ENCODE measurements at places on chromosomes 11 and 22.

DNA sequence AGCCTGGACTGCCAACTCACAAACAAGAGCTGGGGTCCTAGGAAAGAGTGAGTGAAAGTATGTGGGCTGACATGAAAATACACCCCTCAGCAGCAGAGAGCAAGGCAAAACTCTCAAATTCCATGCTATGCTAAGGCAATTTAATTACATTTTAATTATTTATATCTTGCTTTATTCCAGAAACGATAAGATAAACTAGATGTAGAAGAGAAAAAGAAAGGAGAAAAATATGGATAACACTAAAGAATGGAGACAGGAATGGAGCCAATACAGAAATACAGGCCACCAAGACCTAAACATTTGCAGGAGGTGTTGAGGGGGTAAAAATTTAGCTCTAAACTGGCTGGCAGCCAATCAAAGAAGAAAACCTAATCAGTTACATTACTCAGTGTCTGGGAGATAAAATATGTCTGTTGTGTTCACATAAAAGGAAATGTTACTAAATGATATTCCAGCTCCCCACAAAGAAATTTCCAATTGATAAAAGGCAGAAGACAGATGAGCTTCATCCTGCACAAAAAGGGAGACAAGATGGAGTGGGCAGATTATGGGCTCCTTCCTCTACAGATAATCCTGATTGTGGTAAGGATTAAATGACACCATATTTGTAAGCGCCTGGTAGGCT, 223.5 kb upstream of the BLID start:
- DNase-seq, result no peak

DNA sequence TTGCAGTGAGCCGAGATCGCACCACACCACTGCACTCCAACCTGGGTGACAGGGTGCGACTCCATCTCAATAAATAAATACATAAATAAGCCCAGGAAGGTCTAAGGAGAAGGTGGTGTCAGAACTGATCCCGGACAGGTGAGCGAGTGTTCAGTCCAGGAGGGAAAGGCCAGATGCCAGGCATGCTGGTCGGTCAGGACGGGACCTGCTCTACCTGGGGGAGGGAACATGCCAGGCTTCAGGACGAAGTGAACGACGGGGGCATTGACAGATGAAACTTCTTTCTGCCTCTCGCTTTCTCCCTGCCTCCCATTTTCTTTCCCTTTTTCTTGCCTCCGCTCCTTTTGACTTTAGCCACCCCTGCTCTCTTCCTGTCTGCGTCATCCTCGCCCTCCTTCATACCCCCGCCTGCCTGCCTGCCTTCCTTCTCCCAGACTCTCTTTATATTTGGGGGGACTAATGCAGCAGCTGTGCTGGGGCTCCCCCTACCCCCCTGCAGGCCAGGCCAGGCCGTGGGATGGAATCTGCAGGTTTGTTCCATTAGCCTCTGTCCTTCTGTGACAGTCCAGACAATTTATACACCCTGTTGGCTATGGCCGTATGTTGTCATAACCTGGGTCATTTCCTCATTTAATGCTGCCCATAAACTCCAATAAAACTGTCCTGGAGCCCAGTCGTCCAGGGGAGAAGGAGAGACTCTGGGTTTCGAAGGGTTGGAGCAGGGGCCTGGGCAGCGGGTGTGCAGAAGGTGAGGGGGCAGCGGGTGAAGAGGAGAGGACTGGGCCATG, 209.2 kb upstream of the TBCEL start:
- no peak for DNase-seq

DNA sequence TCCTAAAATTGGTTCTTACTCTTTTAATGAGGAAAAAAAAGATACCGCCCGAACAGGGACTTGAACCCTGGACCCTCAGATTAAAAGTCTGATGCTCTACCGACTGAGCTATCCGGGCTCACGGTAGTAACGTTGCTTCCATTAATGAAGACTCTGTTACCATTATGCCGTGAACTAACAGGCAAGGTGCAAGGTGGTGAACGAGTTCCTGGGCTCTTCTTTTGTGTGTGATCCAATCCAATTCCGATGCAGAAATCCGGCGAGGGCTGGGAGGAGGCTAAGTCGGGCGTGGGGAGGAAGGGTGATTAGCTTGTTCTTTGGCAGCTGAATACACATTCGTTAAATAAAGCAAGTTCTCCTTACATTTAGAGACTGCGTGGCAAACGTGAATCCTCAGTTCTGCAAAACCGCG, 49.0 kb downstream of the OR4D9 start:
- DNase-seq, result peak; percentile 77

- DNase-seq, result peak; percentile 21
Measured at GRCh38 chr22:43985532-43985931, 30.3 kb downstream of the SAMM50 start.

DNA sequence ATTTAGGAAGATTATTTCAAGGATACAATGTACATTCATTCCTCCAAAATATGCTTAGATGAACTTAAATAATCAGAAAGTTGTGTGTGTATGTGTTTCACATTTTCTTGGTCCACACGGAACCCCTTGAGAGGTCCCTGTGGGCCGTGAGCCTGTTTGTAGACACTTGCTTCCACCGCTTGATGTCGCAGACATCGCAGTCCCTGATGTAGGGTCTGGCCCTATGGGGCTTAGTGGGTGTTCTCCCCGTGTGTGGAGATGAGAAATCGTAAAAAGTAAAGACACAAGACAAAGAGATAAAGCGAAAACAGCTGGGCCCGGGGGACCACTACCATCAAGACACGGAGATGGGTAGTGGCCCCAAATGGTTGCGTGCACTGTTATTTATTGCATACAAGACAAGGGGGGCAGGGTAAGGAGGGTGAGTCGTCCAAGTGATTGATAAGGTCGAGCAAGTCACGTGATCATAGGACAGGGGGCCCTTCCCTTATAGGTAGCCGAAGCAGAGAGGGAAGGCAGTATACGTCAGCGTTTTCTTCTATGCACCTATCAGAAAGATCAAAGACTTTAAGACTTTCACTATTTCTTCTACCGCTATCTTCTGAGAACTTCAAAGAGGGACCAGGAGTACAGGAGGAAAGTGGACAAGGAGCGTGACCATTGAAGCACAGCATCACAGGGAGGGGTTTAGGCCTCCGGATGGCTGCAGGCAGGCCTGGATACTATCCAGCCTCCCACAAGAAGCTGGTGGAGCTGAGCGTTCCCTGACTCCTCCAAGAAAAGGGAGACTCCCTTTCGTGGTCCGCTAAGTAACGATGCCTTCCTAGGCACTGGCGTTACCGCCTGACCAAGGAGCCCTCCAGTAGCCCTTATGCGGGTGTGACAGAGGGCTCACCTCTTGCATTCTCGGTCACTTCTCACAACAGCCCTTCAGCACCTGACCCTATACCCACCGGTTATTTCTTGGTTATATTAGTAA, 1.2 kb upstream of the APOBEC3C start:
- DNase-seq, result peak; percentile 8

DNA sequence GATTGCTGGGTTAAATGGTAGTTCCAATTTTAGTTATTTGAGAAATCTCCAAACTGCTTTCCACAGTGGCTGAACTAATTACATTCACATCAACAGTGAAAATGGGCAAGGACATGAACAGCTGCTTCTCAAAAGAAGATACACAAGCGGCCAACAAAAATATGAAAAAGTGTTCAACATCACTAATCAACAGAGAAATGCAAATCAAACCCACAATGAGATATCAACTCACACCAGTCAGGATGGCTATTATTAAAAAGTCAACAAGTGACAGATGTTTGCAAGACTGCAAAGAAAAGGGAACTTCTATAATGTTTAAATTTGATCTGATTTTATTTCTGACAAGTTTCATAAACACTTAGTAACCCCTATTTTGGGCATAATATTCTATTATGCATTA, 537.5 kb downstream of the DLG2 start:
- DNase-seq, result no peak

DNA sequence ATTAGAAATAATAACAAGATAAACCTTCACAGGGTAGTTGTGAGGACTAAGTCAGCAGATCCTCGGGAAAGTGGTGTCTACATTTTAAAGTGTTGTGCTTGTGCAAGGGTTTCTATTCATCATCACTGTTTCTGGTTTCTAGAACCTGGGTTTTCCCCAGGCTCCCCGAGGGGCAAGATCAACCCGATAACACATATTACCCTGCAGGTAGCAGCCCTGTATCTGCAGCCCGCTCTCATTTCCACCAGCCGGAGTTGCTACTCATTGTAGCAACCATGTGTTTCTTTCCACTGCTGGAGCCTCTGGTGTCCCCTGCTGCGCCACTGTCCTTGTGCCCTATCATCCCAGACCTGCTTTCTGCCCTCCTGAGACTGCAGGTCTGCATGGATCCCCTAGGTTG, 67.0 kb downstream of the MIAT start:
- DNase-seq, result no peak

GRCh38 chr11:95363708-95364107, 132.7 kb upstream of the SESN3 start:
- no peak for DNase-seq

GRCh38 chr11:27040302-27041115, at the start of gene BBOX1:
Gene BBOX1 (plus strand): TSS chr11:27040815. CDS start chr11:27055431, 14,616 bp downstream.
- no peak for DNase-seq

- no peak for DNase-seq
Measured at GRCh38 chr11:126704096-126704495, 296.5 kb downstream of the KIRREL3 start.

GRCh38 chr11:44101098-44101497, 5.6 kb downstream of the EXT2 start:
- DNase-seq, result no peak

DNA sequence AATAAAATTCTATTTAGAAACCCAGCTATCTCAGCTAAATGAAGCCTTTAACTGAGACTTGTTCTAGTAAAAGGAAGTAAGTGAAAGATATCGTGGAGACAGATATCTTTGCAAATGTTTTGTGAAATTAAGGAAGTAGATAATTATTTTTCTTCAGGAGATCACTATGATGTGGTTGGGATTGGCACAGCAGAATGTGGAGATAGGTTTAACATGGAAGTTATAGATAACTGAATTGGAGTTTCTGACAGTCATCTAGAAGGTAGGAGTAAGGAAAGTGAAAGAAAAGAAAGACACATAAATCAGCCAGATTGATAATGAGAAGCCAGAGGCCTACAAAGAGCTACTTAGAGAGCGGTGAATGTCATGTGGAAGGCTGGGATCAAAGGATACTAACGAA, 4.7 kb upstream of the CASP5 start:
- no peak for DNase-seq

DNA sequence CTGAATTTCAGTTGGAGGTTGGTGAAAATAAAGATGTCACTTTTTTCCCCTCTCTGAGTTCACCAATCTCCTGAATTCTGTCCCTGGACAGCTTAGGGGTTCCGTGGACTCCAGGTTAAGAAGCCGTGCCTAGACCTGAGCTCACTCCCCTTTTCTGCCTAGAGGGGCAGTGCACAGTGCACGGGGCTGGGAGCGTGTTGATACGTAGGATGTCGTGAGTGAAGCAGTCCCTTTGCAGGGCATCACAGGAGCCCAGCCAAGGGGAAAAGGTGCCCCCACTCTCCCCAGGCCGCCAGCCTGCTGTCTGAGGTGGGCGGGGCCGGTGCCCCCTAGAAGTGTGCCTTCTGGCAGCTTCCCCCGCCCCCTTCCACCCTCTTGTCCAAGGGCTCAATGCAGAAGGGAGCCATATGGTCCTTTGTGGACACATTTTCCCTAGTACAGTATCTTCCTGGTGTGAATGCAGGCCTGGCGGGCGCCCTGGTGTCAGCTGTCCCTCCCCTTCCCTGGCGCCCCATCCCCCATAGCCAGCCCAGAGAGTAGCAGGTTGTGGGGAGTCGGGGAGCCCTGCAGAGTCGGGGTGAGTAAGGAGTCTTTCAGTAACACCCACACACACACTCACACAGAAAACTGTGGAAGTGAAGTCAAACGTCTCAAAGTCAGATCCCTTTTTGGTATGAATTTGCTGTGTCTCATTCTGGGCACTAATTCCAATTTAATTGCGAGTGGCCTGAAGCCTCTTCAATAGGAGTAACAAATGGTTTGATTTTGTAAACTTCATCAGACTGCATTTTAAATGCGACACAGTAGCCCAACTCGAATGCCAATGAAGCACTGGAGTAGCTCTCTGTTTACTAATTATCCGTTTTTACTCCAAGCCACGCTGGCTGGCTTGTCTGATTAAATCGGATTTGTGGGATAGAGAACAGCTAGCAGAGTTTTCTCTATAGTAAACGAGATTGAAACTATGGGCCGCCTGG, 67.5 kb upstream of the NNMT start:
- no peak for DNase-seq

DNA sequence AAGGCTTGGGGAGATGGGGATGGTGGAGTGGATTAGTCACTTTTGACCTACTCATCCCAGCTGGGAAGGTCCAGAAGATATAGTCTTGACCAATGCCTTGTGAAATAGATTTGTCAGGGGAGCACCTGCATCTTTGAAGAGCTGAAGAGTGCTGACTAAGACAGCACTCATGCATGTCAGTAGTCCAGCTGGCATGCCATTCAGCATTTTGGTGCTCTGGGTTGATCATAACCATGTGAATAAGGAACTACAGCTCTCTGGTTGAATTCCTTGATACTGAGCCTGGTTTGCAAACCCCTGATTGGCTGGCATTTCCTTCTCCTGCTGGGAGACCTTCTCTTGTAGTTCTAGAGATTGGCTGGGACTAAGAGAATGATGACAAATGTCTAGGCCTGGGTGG, 106.8 kb upstream of the ALX4 start:
- no peak for DNase-seq

GRCh38 chr22:36237462-36238372, 1.6 kb downstream of the APOL2 start:
- DNase-seq, result peak; percentile 53

- DNase-seq, result no peak
Measured at GRCh38 chr11:14635546-14635945, 8.1 kb upstream of the PDE3B start.
